ENCODE measurements at places on chromosomes 3 and 15. TPM values are rescaled to one million over a fixed set of nuclear protein-coding genes. Genes with fewer than 3 reads are reported as not detected.

DNA sequence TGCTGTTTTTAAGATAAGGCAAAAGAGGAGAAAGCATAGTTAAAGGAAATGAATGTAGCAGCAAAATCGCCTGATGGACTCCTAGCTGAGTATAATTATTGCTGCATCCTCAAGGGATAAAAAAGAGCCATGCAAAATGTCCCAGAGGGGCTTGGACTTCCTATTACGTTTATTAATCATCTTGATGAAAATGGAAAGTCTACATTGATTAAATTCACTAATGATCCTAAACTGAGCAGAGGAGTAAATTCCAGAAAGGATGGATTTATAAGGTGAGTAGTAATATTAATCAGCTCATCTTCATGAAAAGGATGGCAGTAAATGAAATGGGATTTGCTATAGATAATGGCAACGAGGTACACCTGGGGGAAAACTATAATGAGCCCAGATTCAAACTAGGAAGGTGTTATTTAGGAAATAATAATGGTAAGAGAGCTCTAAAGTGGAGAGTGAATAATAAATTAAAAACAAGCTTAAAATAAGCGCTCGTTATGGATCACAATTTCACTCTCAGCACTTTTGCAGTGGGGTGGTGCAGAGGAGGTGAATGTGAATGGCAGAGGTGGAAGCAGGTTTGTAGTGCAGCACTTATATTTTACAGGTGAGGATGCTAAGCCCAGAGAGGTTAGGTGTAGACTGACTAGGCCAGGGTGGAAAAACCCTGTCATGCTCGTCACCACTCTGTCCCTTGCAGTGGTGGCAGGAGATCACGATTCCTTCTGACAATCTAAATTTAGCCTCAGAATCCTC is 22.3 kb downstream of the IL5RA start:
- H3K27ac ChIP-seq: no peak overlapping the region
- H3K27me3 ChIP-seq: no peaks in the 10 kb centered on the region

KBTBD13 gene
- not detected for total RNA-seq

KPNA4 gene
- 45.0 TPM for total RNA-seq

MB21D2 gene
- 5.3 TPM for total RNA-seq

DNA sequence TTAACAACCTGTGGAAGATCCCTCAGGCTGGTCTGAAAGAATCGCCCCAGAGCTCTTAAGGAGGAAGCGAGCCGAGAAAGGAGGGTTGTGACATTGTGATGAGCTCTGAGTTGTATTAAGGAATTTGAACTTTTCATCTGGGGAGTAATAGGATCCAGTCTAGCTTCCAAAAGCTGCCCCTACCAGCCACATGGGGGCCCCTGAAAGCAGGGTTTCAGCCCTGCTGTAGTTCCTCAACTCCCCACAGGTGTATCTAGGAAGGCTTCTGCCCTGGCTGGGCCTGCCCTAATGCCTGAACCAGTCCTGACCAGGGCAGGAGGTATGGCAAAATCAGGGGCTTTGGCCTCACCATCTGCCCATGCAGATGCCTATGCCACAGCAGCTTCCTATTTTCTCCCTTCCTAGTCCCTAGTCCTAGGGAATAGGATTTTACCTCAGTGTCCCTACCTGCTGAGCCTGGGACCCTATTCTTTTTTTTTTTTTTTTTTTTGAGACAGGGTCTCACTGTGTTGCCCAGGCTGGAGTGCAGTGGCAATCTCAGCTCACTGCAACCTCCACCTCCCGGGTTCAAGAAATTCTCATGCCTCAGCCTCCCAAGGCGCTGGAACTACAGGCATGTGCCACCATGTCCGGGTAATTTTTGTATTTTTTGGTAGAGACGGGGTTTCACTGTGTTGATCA is 5.0 kb upstream of the AP3S2 start:
- H3K4me3 ChIP-seq: no peak overlapping the region
- no peak overlapping the region for H3K27ac ChIP-seq
- no peaks in the 10 kb centered on the region for H3K27me3 ChIP-seq

GRCh38 chr3:159765030-159765859 is 223.4 kb upstream of the IL12A start:
- DNase-seq: peak; percentile 64
- peak overlapping the region; percentile 89 for H3K27ac ChIP-seq
- H3K4me1 ChIP-seq: peaks cover 31% of the 10 kb centered on the region
- peak overlapping the region; percentile 78 for H3K4me3 ChIP-seq

GRCh38 chr3:112074006-112074405 is 12.2 kb upstream of the C3orf52 start:
- H3K27me3 ChIP-seq: no peaks in the 10 kb centered on the region
- H3K4me1 ChIP-seq: peaks cover 7% of the 10 kb centered on the region

All from upper lobe of left lung (tissue), 6 donors.